ENCODE measurements at places on chromosomes 16 and 17.

DNA sequence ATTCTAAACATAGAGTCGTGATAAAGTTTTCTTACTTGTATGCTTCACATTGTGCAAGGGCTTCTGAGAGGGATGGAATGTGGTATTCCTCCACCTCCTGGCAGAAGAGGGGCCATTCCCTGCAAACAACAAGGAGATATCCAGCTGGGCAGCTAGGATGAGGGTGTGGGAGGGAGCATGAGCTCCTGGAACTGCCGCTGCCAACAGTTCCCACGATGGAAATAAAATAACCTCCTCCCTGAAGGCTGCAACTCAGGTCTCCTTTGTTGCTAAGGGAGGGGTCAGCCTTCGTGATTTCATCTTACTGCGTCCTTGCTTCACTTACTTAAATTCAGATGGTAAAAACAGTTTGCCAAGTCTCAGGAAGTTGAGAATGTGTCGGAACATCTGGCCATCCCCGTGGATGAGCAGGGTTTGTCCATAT is 15.6 kb downstream of the PLEKHG4 start:
- DNase-seq, result no peak

- no peak for DNase-seq
Observed at GRCh38 chr16:22971346-22971924, 157.5 kb downstream of the HS3ST2 start.

DNA sequence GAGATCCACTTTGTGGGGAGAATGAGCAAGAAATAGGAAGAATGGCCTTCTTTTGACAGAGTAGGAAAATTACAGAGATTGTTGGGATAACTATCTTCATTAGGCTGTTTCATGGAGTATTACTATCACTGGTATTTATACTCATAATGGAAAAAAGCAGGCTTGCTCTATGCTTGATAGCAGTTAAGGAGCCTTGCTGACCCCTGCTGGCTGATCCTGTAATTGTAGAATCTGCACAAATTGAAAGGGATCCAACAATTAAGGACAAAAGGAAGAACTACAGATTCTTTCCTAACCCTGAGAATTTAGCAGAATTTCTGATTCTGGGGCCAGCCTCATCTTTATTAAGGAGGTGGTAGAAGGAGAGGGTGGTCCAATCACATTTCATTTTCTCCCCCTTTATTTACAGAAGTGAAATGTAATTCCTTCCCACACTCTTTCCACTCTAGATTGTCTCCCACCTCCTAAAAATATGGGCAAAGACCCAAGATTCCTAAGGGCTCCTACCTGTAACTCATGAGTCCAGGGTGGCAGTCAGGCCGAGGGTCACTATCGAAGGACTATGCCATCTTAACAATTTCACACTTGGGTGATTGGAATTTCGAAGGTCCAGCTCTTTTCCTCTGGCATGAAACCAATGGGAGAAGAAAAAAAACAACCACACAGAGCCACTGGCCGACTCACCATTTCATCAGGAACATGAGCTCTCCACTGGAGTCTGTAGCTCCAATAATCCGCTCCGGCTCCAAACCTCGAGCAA is 26.3 kb downstream of the NFE2L1 start:
- peak; percentile 95 for DNase-seq

DNA sequence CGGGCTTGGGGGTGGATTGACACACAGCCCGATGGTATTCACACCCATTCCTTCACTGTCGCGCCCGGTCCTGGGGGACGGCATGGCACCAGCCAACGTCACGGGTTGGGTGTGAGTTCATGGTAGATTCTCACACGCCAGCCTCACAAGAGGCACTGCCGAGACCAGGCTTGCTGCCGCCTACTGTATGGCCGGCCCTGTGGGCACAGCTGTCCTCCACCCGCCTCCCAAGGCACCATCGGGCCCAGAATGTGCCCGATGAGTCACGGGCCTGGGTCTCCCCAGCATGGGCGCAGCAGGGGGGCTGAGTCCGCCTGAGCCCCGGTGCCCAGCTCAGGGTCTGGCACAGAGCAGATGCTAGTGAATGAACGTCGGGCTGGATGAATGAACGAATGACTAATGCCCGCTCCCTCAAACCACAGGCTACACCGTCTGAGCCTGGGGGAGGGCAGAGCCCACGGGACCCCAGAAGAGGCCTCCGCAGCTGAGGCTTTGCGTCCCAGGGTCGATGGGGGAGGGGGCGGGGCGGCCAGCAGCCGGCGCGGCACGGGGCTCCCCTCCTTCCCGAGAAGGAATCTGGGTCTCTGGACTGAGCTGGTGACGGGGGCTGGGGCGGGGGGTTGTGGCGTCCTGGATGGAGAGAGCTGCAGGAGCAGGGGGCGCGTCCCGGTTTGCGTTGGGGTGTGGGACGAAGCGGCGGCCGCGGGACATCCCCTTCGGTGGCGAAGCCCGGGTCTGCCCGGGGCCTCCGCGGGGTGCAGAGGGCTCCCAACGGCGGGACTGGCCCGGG is 829 bp downstream of the PITPNM3 start:
- DNase-seq, result peak; percentile 52

GRCh38 chr17:48925251-48925990 is 17.2 kb downstream of the UBE2Z start:
- DNase-seq, result no peak

GRCh38 chr16:85465328-85466303 is 147.5 kb upstream of the GSE1 start:
- DNase-seq, result no peak

- no peak for DNase-seq
Observed at GRCh38 chr17:45406107-45406506, 26.6 kb downstream of the ARHGAP27 start.

- DNase-seq, result no peak
Observed at GRCh38 chr16:66585481-66586239, 6.4 kb downstream of the CMTM2 start.

DNA sequence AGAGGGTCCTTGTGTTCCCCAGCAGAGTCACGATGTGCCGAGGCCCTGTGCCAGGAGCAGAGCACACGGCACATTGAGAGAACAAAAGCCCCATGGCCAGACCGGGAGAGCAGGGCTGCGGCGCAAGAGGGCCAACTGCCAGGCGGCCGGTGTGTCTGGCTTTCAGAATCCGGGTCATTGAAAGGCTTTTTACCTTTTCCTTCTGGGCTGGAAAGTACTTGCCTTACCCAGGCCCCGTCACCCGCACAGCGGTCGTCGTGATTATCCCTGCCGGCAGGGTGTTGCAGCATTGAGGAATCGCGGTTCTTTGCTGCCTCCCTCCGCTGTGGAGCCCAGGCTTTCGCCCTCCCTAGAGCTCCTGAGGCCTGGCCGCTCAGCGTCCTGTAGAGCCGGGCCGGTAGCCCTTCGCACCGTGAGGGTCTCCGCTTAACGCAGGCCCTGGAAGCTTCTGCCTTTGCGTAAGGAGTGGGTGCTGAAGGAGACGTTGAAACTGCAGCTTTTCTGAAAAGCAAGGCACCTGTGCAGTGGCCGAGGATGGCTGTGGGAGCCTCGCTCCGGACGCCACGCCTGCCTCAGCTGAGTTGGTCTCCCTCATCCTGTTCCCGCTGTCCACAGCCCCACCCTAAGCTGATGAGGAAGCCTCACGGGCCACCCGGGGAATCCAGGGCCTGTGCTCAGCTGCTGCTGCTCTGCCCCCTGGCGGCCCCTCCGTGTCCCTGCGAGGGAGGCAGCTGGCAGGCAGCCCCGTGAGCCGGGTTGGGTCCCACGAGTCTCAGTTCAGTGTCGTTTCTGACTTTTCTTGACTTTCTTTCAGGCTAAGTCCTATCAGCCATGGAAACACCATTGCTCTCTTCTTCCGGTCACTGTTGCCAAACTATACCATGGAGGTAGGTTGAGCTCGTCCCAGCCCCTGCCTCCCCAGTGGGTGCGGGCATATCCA is 8.6 kb upstream of the MC1R start:
- DNase-seq, result no peak

DNA sequence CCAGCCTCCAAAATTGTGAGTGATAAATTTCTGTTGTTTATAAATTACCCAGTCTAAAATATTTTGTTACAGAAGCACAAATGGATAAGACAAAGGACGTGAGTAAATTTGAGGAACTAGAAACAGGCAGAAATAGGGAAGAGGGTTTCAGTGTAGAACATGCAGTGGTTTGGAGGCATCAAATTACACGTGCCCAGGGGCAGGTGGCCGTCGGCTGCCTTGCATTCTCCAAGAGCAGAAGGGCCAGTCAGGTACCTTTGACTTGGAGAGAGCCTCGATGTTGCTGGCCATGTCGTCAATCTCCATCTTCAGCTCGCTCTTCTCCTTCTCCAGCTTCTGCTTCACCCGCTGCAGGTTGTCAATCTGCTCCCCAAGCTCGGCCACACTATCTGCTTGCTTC is 54.3 kb downstream of the MYH13 start:
- no peak for DNase-seq

- DNase-seq, result peak; percentile 51
Observed at GRCh38 chr16:72066747-72067146, 3.7 kb downstream of the HPR start.

- DNase-seq, result no peak
Observed at GRCh38 chr17:48308581-48308980, 121.4 kb downstream of the SKAP1 start.

DNA sequence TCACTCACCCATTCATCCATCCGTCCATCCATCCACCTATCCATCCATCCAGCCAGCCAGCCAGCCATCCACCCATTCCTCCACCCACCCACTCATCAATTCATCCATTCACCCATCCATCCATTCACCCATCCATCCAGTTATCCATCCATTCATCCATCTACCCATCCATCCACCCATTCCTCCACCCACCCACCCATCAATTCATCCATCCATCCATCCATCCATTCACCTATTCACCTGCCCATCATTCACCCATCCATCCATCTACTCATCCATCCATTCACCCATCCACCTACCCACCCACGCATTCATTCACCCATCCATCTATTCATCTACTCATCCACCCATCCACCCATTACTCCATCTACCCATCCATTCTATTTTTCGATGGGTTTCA is 43.6 kb upstream of the JPH3 start:
- DNase-seq, result no peak

GRCh38 chr16:67249178-67250044 is 632 bp downstream of the SLC9A5 start:
- no peak for DNase-seq

- peak; percentile 38 for DNase-seq
Observed at GRCh38 chr16:31875112-31875803, 1.7 kb downstream of the ZNF267 start.

GRCh38 chr17:49051269-49051668 is 54.1 kb downstream of the IGF2BP1 start:
- no peak for DNase-seq

GRCh38 chr16:51149251-51149661 is 1.8 kb downstream of the SALL1 start:
- DNase-seq, result no peak

DNA sequence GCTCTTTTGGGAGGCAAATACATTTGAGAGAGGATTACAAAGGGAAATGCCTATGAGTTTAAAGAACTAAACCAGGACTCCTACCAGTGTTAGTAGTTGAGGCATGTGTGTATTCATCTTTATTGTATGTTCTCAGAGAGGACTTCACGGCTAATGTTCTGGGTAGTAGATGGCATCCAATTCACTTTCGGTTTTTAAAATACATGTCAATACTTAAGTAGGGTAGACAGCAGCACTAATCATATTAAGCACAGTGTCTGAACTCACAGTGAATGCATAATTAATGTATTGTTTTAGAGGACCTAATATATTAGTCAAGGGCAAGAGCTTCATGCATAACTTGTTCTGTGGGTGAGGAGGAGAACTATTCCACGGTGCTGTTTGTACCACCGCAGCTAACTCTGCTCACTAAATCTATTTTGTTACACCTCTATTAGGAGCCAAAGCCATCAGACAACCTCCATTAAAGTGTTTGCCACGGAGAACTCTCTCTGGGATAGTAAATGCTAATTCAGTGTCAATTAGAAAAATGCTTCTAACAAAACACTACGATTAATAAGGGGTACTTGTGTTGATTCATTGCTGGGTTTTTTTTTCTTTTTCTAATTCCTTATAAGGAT is 56.3 kb downstream of the COX10 start:
- peak; percentile 18 for DNase-seq

DNA sequence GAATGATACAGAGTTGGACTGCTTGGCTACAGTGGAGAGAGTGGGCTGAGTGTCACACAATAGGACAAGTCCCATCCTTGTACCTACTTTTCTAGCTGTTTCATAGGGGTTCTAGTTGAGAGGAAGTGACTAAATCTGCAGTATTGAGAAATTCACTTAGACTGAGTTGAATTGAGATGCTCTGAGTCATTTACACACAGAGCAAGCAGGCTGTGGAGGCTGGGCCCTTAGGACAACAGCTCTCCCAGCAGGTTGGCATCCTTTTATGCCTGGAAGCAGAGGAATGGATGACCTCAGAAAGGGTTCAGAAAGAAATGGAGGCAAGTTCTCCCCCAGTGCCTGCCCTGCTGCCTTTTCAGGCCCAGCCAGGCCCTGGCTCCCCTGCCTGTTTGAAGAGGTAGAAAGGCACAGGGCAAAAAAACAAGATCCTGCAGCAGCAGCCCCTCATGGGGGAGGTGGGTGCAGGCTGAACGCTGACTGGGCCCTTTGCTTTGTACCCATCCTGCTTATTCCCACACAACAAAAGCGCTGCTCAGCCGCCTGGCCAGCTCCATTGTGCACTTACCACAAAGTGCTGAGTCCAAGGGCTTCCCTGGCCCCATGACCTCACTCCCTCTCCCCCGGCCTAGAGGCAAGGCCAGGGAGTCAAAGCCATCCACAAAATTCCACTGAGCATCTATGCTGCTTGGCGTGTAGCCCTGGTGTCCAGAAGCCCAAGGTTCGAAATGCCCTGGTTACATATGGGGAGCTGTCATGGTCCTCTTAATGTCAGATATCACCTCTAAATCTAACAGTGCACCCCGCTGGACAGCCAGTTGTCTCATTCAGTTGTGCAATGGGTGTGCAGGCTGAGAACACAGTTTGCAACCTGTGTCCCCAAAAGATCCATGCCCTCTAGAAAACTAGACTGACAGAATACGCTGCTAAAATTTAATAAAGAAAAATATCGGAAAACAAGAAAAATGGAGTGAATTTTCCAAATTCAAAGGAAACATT is 5.4 kb upstream of the CRYBA1 start:
- DNase-seq, result peak; percentile 99

GRCh38 chr17:27985736-27986399 is 56.6 kb upstream of the NLK start:
- no peak for DNase-seq

DNA sequence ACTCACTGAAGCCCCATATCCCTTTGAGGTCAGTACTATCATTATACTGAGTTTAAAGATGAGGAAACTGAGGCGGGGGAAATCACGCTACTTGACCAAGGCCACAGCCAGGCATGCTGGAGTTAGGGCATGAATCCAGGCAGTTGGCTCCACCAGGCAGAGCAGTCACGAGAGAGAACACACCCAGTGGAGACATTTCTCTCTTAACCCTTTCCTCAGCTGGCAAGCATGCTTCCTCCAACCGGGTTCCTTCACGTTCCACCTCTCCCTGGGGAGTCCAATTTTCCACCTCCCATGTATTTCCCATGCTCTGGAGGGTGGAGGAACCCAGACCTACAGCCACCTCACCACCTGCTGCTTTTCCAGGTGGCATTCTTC is 32.8 kb downstream of the VAC14 start:
- DNase-seq, result no peak

GRCh38 chr16:73002866-73003265 is 45.1 kb downstream of the ZFHX3 start:
- no peak for DNase-seq

Measured in renal cortical epithelial cell (primary cell).